ENCODE measurements at places on chromosomes 16 and 17. TPM values are rescaled to one million over a fixed set of nuclear protein-coding genes. Genes with fewer than 3 reads are reported as not detected.

DNA sequence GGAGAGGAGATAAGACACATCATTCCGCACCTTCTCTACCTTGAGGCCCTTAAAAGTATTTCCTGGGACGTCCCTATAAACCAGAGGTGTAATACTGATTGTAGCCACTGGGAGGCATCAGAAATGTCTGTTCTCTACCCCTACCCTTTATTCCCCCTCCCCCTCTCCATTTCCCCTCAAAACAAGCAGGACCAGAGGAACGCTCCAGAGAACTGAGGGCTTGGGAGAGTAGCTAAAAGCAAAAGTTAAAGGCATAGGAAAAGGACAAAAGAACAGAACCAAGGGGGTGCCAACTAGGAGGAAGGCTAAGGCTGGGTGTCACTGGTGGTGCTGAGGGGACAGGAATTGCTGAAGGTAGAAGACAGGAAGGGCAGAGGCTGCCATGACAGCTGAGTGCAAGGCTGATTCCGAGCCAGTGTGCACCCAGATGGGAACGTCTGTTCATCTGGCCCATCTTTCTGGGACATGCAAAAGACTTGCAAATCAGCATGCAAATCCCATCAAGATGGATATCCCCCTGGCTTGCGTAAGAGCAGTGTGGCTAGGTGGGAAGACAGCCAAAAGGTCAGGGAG is 6.7 kb downstream of the CAMTA2 start:
- peak; percentile 54 for DNase-seq

GRCh38 chr16:8742068-8742467 is 55.4 kb downstream of the TMEM186 start:
- DNase-seq: no peak

DNA sequence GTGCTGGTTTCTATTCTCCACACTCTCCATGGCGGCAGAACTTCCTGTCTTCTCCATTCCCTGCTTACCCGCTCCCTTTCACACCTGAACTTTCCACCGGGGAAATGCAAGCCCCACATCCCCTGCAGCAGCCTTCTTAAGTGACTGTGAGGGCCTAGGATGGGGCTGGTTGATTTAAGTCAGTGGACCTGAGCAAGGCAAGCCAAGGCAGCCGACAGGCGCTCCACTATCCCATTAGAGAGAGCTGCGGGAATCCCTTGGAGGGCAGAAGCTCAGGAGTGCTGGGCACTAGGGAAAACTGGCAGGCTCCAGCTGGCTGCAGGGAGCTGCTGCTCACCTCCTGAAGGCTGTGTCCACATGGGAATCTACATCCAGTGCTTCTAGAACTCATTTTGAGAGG is 36.1 kb upstream of the SLC25A19 start:
- no peak for DNase-seq

CSF3 gene
- 0.09 TPM for polyA plus RNA-seq

DNA sequence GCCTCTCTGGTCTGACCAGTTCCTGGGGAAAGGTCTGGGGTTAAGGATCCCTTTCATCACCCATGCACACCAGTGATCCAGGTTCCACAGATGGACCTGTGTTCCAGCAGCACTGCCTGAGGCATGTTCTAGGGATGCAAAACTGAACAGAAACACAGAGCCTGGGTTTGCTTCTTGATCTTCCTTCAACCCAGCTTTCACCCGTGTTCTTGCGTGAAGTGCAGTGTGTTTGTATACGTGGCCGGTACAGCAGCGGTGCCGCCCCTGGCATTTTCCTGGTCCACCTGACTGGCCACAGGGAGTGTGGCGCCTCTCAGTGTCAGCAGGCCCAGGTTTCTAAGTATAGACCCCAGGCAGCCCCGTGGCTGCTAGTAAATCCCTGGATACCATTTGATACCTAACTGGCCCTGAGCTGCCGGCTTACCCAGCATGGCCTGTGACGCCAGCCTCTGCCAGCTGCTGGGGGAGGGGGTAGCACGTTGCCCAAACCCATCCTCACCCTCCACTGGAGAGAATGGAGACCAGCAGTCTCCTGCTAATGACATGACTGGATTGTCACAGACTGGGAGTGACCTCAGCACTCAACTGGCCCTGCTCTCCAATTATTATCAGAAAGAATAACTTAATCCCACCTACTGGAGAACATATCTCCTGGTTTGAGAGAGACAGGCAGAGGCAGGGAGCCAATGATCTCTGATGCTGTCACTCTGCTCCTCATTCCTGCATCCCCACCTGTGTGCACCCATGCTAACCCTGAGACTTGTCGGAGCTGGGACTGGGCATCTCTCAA is 59.2 kb upstream of the LGALS9 start:
- DNase-seq: no peak

DNA sequence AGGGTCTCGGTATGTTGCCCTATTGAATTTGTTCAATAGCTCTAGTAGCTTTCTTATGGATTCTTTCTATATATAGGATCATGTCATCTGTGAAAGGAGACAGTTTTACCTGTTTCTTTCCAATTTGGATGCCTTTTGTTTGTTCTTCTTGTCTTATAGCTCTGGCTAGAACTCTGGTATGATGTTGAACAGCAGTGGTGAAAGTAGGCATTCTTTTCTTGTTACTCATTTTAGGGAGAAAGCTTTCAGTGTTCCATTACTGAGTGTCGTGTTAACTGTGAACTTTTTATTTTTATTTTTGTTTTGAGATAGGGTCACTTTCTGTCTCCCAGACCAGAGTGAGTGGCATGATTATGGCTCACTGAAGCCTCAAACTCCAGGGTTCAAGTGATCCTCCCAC is 21.2 kb downstream of the EFCAB5 start:
- no peak for DNase-seq

Data from HepG2 (cell line).